ENCODE measurements at places on chromosomes 2 and 18.

DNA sequence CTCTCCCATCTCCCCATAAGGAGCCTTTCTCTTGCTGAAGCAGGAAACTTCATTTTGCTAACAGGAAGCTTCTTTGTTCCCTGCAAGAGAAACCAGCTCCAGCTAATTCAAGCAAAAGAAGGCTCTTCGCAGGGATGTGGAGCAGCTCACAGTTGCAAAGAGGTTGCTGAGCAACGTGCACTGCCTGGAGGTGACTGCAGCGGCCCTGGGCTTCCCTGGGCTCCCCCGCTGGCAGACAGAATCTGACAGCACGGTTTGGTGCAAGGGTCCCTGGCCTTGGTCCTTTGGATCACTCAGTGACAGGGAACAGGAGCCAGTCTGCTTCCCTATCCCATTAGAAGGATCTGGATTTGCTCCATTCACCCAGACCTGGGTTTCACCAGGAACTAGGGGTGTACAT lies 25.8 kb downstream of the GPR55 start:
- no peak for DNase-seq

- no peak for DNase-seq
Measured at GRCh38 chr2:221203125-221203524, 369.0 kb downstream of the EPHA4 start.

DNA sequence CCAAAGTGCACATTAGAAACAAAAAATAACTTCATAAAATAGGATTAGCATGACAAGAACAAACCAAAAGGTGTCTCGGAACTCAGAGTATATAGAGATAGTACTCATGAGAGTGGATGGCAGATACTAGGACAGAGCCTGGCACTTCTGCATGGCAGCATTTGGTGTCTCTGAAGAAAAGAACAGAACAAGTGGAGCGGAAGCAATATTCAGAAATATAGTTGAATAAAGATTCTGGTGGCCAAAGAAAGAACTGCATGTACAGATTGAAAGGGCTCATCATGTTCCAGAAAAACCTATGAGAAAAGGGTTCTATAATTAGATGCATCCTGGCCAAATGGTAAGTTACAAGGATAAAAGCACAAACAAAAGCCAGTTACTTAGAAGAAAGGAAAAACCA lies 90.9 kb downstream of the CCDC138 start:
- DNase-seq = no peak

DNA sequence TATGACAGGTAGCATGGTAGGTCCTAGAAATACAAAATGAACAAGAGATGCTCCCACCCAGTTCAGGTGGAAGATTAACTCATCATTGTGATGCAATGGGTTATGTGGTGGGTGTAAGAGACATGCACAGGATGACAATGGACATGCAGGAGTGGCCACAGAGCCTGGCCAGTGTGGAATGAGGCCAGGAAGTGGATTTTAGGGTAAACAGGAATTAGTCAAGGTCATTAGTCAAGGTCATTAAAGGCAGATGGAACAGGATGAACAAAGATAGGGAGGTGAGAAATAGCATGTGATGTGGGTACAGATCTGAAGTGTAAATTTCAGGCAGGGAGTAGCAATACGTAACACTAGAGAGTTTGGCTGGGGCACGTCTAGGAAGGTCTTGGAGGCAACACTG lies 15.6 kb upstream of the SERTAD2 start:
- DNase-seq = no peak

DNA sequence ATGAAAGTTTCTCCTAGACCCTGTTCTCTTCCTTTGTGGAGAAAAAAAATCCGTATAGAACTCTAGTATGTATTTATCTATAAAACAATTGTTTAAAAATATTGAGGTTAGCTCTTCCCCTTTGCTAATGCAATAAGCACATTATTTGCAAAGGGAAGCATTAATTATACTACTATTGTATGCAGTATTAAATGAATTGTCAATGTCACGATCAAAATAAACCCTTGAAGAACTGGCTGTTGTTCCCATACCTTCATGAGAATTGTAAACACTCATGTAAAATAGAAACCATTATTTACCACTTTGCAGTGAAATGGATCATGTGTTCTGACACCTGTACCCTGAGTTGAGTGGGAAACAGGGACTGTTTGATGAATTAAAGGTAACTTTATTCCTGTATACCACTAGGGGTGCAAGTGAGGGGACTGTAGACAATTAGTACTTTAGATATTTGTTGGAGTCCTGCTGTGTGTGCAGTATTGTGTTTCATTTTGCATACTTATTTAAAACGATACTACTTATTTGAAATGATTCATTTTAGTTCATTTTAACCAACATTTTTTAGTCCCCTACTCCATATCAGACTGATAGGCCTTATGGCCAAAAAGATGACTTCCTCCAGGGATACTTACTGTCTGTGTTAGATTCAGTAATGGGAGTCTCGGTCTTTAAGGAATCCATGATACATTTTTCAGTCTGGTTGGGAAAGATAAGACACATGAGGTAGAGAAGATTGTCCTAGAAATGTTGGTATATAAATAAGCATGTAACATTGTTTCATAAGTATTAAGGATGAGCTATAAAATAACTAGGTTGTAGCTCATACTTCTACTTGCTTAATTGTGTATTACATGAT lies 7.9 kb downstream of the PKP4 start:
- DNase-seq = no peak

- no peak for DNase-seq
Measured at GRCh38 chr2:190636361-190636760, 12.5 kb upstream of the NAB1 start.

- no peak for DNase-seq
Measured at GRCh38 chr2:218383892-218384519, 1.9 kb downstream of the SLC11A1 start.

DNA sequence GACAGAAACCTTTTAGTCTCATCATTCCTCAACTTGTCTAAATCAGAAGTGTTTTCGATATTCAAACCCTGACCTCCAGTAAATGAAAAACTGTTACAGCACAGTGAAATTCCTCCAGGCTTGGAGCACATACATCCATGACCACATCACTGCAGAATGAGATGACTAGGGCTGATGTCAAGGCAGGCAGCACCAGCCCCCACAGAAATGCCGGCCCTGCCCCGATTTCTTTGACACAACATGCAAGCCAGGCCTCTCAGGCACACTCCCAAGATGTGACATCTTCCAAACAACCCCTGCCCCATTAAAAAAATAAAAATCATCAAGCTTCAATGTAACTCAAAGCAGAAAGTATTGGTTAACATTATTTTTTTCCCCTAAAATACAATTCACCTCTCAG lies 103.3 kb downstream of the CTAGE1 start:
- DNase-seq = no peak

- no peak for DNase-seq
Measured at GRCh38 chr2:53208815-53209214, 558.8 kb upstream of the CHAC2 start.

GRCh38 chr2:62343636-62344337 lies 147.9 kb downstream of the B3GNT2 start:
- DNase-seq = no peak

Data from WERI-Rb-1 (cell line).